ENCODE measurements at places on chromosomes 4 and X.

DNA sequence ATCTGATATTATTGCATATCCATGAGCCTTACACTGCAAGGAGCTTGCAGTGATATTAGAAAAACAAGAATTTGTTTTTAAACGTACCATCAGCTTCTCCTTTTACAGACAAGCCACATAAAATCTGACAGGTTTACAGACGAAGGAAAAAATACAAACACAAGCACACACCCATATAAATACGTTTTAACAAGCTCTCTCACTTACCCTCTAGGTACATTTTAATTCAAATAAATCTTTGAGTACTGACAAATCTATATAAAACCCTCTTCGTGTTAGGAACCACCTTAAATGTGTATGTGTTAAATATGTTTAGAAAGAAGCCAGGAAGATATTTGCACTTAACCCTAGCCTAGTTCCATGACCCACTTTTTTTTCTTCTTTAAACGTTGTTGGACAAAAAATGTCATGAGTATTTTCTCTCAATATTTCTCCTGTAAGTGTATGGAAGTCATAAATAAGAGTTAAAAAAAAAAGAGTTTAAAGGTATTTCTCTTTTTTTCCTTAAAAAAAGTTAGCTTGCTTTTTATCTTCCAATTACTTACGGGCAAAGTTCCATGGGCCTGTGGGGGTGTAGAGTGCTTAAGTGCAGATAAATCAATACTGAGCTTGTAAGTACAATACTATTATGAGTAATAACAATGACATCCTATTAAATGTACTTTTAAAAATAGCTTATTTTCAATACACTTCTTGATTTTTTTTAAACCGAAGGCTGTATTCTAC is 1.5 kb downstream of the ARAP2 start:
- no peak for DNase-seq

DNA sequence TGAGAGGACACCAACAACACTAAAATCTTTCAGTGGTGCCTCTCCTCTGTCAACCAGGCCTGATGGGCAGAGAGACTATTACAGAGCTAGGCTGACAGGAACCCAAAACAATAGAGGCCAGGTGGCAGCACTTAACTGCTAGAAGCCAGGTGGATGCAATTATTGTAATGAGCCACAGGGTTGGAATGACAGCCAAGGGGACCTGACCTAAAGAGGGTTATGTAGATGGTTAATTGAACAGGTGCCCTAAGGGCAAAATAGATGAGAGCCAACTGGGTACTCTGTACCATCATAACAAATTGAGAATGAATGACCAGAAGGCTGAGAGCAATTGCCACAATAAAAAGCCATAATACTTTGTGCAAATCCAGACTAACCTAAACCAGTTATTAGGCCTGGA is 24.7 kb upstream of the FRAS1 start:
- no peak for DNase-seq

DNA sequence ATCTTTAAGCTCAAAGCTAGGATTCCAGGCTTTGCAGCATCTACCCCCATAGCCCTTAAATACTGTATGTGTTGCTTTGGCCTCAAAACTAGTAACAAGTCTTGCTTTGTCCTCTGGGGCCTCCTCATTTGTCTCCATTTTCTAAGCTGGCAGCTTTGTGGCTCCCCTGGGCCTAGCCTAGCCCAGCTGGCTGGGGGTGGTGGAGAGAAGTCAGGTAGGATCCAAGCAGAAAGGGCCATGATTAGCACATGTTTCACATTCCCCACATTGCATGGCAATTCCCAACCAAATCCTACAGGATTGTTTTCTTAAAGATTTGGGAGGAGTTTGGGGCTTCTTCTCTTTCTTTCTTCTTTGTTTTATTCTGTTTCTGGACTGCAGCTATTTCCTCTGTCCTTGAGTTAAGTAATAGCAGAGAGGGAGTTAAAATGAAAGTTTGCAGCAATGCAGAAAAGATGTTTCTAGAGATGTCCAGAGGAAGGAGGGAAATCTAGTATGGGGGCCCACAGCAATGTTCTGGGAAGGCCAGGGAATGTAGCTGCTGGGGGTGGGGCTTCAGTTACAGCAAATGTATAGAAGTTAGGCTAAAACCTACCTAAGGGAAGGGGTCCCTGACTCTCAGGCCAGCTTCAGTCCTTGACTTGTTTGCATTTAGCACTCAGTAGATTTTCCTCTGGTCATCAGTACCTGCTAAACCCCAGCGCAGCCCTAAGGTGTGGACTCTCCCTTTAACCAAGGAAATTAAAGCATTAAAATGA is 92.1 kb downstream of the SHROOM4 start:
- DNase-seq = no peak

DNA sequence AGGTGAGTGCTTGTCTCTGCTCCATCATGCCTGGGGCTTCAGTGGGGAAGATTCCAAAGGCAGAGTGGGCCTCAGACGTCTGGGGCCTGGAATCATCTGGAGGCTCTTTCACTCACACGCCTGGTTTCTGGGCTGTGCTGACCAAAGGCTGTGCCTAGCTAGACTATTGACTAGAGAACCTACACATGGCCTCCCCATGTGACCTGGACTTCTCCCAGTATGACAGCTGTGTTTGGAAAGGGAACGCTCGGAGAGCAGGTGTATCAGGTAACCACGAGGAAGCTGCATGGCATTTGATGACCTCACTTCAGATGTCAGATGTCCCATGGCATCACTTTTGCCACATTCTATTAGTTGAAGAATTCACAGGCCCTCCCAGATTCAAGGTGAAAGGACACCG is 51.0 kb downstream of the ADGRL3 start:
- DNase-seq = no peak

Data from suprapubic skin (tissue), 4 donors.